ENCODE measurements at places on chromosomes 11 and 22.

GRCh38 chr22:44765571-44766285 lies 13.4 kb downstream of the ARHGAP8 start:
- DNase-seq, result no peak

GRCh38 chr22:45949891-45950290 lies 27.1 kb downstream of the WNT7B start:
- DNase-seq, result no peak

DNA sequence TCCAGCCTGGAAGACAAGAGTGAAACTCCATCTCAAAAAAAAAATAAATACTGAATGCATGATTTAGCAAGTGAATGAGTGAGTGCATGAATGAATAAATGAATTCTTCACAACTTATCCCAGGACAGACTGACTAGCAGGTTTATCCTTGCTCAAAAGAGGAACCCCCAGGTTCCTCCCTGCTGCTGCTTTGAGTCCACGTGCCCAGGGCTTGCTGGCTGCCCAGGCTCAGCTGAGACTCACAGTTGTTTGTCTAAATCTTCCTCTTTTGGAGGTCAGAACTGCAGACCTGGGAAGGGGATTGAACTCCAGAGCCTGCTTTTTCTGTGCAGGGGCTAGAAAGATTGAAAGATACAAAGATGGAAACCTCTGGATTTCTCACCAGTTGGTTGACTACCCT lies 117.4 kb upstream of the TMEM45B start:
- no peak for DNase-seq

- no peak for DNase-seq
Measured at GRCh38 chr11:112503410-112503809, 242.8 kb upstream of the PLET1 start.

GRCh38 chr11:61901397-61901796 lies 10.1 kb upstream of the FADS3 start:
- no peak for DNase-seq

GRCh38 chr11:119125821-119126220 lies 4.4 kb downstream of the HINFP start:
- DNase-seq, result no peak

GRCh38 chr22:28222976-28223745 lies 304.1 kb upstream of the PITPNB start:
- DNase-seq, result no peak
